ENCODE measurements at places on chromosomes 1 and 21.
A peak's percentile ranks its signal among the peaks of the same experiment; 100 is the strongest.

DNA sequence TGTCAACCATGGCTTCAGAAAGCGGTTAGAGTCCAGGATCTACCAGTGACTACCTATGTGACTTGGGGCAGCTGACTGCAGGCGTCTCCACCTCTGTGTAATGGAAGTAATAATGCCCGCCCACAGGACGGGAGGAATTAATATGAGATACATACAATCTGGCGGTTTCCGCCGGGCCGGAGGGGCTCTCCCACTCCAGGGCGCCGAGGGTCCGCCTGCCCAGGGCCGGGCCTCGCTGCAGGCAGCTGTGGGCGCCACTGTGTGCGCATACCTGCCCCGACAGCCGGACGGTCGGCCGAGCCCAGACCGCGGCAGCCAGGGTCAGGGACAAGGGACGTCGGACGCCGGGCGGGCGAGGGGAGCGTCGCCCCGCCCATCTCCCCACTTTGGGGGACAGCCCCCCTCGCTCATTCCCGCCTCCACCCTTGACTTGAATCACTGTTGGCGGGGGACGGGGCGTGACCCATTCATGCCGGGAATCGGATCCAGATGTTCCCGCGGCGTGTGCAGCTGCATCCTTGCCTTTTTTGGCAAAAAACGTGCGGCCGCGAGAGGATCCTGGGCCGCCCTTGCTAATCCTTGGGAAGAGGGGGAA lies 6.0 kb upstream of the SF3A3 start:
- H3K27me3 ChIP-seq: no peaks in the 10 kb centered on the region
- H3K27ac ChIP-seq: no peak overlapping the region
- peak; percentile 89 for DNase-seq
- H3K4me1 ChIP-seq: peaks cover 20% of the 10 kb centered on the region
- no peak overlapping the region for H3K4me3 ChIP-seq

- H3K36me3 ChIP-seq: no peaks in the 10 kb centered on the region
- no peak overlapping the region for H3K4me3 ChIP-seq
- H3K27me3 ChIP-seq: peaks cover 15% of the 10 kb centered on the region
These were observed 36.8 kb downstream of the MAB21L3 start for GRCh38 chr1:116147972-116148371.

- no peak for DNase-seq
- H3K27me3 ChIP-seq: no peaks in the 10 kb centered on the region
- H3K27ac ChIP-seq: no peak overlapping the region
- no peak overlapping the region for H3K4me3 ChIP-seq
- H3K36me3 ChIP-seq: peaks cover 10% of the 10 kb centered on the region
These were observed 262.7 kb downstream of the PBX1 start for GRCh38 chr1:164821648-164822047.

- H3K36me3 ChIP-seq: no peaks in the 10 kb centered on the region
- no peak overlapping the region for H3K4me3 ChIP-seq
- no peaks in the 10 kb centered on the region for H3K4me1 ChIP-seq
- no peak for DNase-seq
- H3K27me3 ChIP-seq: peaks cover 15% of the 10 kb centered on the region
These were observed 35.4 kb upstream of the ARF1 start for GRCh38 chr1:228047183-228047466.
